ENCODE measurements at places on chromosomes 2 and 18.
A peak's percentile ranks its signal among the peaks of the same experiment; 100 is the strongest.

DNA sequence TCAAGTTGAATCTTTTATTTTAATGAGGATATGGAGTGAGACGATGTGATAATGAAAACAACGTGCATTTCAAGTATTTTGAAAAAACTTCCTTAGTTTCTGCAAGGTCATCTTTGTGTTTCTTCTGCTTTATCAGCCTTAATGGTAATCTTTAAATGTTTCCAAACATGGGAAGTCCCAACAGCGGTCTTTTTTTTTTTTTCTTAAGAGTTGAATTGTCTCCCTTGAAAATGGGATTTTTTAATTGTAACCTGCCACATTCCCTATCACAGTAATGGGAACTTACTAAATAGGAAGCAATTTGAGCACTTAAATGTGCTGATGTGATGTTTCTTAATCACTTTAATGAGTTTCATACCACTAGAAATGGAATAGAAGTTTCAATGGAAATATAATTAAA, 45.8 kb downstream of the ATIC start:
- H3K4me3 ChIP-seq = no peak overlapping the region
- no peak for DNase-seq
- H3K4me1 ChIP-seq = no peaks in the 10 kb centered on the region
- no peaks in the 10 kb centered on the region for H3K27me3 ChIP-seq
- H3K36me3 ChIP-seq = peaks cover 41% of the 10 kb centered on the region
- H3K27ac ChIP-seq = no peak overlapping the region

GRCh38 chr2:167790189-167790588, 457.2 kb downstream of the STK39 start:
- no peaks in the 10 kb centered on the region for H3K27me3 ChIP-seq
- no peak for DNase-seq
- no peaks in the 10 kb centered on the region for H3K4me1 ChIP-seq
- H3K36me3 ChIP-seq = no peaks in the 10 kb centered on the region
- H3K4me3 ChIP-seq = no peak overlapping the region
- H3K27ac ChIP-seq = no peak overlapping the region

- no peak overlapping the region for H3K4me3 ChIP-seq
- no peak for DNase-seq
- no peaks in the 10 kb centered on the region for H3K4me1 ChIP-seq
- H3K27me3 ChIP-seq = no peaks in the 10 kb centered on the region
Measured at GRCh38 chr2:221897718-221898117, 325.6 kb upstream of the EPHA4 start.

DNA sequence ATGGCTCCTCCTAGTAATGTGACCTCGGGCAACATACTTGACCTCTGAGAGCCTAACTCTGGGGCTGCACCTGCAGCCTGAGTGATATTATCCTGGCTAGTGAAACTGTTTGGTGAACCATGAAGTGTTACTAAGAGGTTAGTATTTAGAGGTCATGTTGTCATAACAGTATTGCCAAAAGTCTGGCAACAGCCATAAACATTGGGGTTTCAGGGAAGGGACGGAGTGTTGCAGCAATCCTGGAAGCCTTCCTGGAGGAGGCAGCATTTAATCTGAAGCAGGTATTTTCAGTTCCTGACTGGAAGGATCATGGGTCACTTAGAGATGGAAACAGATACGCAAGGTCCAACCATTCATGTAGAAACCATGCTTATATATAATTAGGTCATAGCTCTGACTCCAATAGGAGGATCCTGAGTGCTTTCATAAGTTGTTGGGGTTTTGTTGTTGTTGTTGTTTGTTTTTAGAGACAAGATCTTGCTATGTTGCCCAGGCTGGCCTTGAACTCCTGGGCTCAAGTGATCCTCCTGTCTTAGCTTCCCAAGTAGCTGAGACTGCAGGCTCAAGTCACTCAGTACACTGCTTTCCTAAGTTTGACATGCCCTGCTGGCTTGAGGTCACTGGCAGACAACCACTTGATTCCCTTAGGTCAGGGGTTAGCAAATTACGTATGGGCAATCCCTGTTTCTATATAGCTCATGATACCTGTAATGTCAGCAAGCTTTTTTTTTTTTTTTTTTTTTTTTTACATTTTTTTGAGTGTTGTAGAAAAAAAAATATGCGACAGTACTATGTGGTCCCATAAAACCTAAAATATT, 21.5 kb downstream of the GPR39 start:
- no peak for DNase-seq
- H3K4me3 ChIP-seq = no peak overlapping the region
- no peaks in the 10 kb centered on the region for H3K27me3 ChIP-seq
- no peaks in the 10 kb centered on the region for H3K36me3 ChIP-seq
- no peak overlapping the region for H3K27ac ChIP-seq
- no peaks in the 10 kb centered on the region for H3K4me1 ChIP-seq

- H3K4me1 ChIP-seq = no peaks in the 10 kb centered on the region
- no peak for DNase-seq
- H3K36me3 ChIP-seq = no peaks in the 10 kb centered on the region
- H3K27ac ChIP-seq = no peak overlapping the region
- no peaks in the 10 kb centered on the region for H3K27me3 ChIP-seq
- no peak overlapping the region for H3K4me3 ChIP-seq
Measured at GRCh38 chr2:29520001-29520400, 401.4 kb downstream of the ALK start.

GRCh38 chr2:231387904-231388724, 7.4 kb upstream of the B3GNT7 start:
- H3K27me3 ChIP-seq = no peaks in the 10 kb centered on the region
- peak; percentile 85 for DNase-seq
- peaks cover 11% of the 10 kb centered on the region for H3K4me1 ChIP-seq
- H3K36me3 ChIP-seq = no peaks in the 10 kb centered on the region
- H3K4me3 ChIP-seq = no peak overlapping the region

- no peak overlapping the region for H3K4me3 ChIP-seq
- H3K27ac ChIP-seq = no peak overlapping the region
- peaks cover 12% of the 10 kb centered on the region for H3K4me1 ChIP-seq
- peaks cover 7% of the 10 kb centered on the region for H3K27me3 ChIP-seq
- no peaks in the 10 kb centered on the region for H3K36me3 ChIP-seq
Measured at GRCh38 chr2:238954841-238955591, 107.1 kb downstream of the TWIST2 start.

DNA sequence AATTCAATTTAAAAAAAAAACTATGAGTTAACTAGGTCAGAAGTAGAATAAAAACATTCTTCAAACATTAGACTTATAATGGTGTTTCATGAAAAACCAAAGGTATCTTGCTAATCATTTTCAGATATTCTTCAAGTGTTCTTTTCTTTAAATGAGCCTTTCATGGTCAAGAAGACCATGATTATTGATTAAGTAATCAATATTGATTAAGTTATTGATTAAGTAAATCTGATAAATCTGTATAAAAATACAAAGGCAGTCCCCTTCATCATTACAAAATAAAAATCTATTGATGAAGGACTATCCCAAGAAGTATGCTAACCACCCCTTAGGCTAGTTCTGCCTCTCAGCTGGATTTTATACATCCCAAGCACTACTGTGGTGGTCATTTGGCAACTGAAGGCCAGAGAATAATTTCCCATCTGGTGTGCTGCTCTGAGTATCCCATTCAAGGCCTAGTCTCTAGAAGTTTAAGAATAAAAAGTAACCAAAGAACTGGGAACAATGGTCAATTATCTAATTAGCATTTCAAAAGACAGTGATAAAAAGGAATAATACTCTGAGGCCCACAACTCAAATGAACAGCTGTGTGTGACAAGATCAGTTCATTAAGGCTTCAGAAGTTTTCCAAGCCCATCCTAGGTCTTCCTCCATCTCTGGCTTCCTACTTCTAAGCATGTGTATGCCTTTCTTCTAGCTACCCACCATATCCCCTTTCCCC, 63.5 kb downstream of the TCF4 start:
- H3K27ac ChIP-seq = no peak overlapping the region
- no peak overlapping the region for H3K4me3 ChIP-seq
- no peaks in the 10 kb centered on the region for H3K36me3 ChIP-seq
- H3K4me1 ChIP-seq = peaks cover 1% of the 10 kb centered on the region
- no peaks in the 10 kb centered on the region for H3K27me3 ChIP-seq
- DNase-seq = no peak

DNA sequence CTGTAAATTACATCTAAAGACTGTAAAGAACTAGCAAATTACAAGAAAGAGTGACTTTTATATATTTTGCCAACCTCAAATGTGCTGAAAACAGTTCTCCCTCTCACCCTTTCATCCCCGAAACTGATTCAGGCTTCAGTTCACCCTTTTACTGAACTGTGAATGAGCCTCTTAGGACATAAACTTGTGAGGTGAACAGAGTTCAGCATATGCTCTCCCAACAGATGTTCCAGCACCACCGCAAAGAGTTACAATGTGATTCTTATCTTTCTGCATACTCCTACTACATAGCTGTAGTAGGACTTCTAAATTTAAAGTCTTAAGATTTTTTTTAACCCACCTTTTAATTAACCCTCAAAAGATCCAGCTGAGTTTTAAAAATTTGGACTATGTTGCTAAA, 1.2 kb upstream of the ZCCHC2 start:
- peak overlapping the region; percentile 96 for H3K4me3 ChIP-seq
- no peak for DNase-seq
- peaks cover 10% of the 10 kb centered on the region for H3K4me1 ChIP-seq
- H3K36me3 ChIP-seq = no peaks in the 10 kb centered on the region
- H3K27me3 ChIP-seq = no peaks in the 10 kb centered on the region
- H3K27ac ChIP-seq = no peak overlapping the region

- H3K36me3 ChIP-seq = no peaks in the 10 kb centered on the region
- no peaks in the 10 kb centered on the region for H3K27me3 ChIP-seq
- no peak overlapping the region for H3K4me3 ChIP-seq
- no peak overlapping the region for H3K27ac ChIP-seq
Measured at GRCh38 chr2:128504246-128505149, 185.8 kb upstream of the HS6ST1 start.

GRCh38 chr2:239726631-239727181, 298.4 kb downstream of the NDUFA10 start:
- no peaks in the 10 kb centered on the region for H3K27me3 ChIP-seq
- DNase-seq = peak; percentile 46
- no peaks in the 10 kb centered on the region for H3K4me1 ChIP-seq
- no peak overlapping the region for H3K4me3 ChIP-seq
- no peaks in the 10 kb centered on the region for H3K36me3 ChIP-seq

DNA sequence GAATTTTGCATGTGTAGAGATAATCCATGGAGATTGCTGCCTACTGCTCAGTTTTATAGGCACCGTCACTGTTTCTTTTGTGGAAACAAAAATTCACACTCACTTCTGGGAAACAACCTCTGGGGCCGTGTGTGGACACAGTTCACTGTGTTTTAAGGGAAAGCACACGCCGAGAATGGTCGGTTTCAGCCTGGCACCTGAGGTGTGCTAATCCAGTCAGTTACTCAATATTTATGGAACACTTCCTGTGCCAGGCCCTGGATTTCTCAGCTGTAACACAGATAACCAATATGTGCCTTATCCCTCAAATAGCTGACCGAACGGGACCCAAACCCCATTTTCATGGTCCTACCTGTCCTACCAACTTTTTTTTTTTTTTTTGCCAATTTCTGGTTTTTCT, 179.6 kb downstream of the MGAT5 start:
- H3K36me3 ChIP-seq = no peaks in the 10 kb centered on the region
- no peak overlapping the region for H3K4me3 ChIP-seq
- H3K4me1 ChIP-seq = no peaks in the 10 kb centered on the region
- no peak overlapping the region for H3K27ac ChIP-seq

DNA sequence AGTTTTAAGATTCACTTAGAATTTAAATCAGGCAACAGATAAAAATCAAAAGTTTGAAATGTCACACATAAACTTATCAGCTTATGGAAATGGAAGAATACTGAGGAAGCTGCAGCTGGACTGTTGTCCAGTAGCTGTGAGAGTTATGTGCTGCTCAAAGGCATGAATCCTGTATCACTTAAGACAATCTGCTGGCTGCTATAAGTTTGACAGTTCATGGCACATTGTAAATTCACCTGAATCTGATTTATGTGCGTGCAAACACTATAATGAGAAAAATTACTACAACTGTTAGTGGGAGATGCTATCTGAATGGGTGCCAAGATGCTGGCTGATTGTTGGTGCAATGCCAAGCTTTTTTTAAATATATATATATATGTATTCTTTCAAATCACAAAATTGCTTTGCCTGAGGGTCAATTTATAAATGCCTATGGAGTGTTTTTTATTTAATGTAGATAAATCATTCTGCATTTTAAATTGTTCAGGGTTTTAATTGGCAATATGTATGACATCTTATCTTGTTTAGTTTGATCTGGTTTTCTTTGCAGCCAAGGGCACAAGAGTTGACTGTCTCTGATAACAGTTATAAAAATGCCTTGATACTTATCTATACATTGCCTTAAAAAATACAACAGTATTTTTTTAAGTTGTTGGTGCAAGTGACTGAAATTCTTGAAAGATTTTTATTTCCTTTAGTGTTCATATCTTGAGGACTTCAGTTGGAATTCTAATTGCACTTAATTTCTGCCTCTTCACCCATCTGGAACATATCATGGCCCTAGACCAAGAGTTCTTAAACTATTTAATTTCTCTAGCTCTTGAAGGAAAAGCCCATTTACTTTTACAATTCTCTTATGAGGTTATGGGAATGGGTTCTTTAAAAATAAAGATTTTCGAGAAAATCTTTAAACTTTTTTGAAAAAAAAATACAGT, 48.7 kb downstream of the CAVIN2 start:
- no peak overlapping the region for H3K27ac ChIP-seq
- no peak overlapping the region for H3K4me3 ChIP-seq
- H3K4me1 ChIP-seq = no peaks in the 10 kb centered on the region
- H3K27me3 ChIP-seq = no peaks in the 10 kb centered on the region

GRCh38 chr2:148132412-148132811, 111.5 kb downstream of the MBD5 start:
- no peak overlapping the region for H3K27ac ChIP-seq
- no peaks in the 10 kb centered on the region for H3K27me3 ChIP-seq
- peaks cover 21% of the 10 kb centered on the region for H3K4me1 ChIP-seq
- H3K36me3 ChIP-seq = no peaks in the 10 kb centered on the region
- DNase-seq = no peak

DNA sequence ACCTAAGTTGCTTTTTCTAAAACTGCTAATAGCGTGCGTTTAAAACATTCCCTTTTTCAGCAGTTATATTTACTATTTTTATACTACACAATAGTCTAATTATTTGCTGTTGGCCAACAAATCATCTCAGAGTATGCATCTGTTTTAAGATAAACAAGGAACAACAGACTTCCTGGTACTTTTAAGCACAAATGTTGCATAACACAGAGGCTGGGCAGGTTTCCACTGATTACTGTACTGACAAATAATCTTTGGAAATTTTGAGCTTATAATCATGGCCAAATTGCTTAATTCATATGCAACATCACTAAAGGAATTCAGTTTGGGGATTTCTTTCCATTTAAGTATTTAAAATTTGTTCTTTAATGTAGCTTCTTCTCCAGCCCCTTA, 737.4 kb upstream of the SALL3 start:
- H3K4me3 ChIP-seq = no peak overlapping the region
- H3K4me1 ChIP-seq = no peaks in the 10 kb centered on the region
- H3K36me3 ChIP-seq = no peaks in the 10 kb centered on the region
- peaks cover 9% of the 10 kb centered on the region for H3K27me3 ChIP-seq
- H3K27ac ChIP-seq = peak overlapping the region; percentile 2

- H3K4me1 ChIP-seq = no peaks in the 10 kb centered on the region
- H3K27ac ChIP-seq = no peak overlapping the region
- no peak overlapping the region for H3K4me3 ChIP-seq
- no peaks in the 10 kb centered on the region for H3K36me3 ChIP-seq
Measured at GRCh38 chr2:231917280-231918066, 8.7 kb downstream of the NPPC start.
